ENCODE measurements at places on chromosomes 3 and 15. TPM values are rescaled to one million over a fixed set of nuclear protein-coding genes. Genes with fewer than 3 reads are reported as not detected.

The FOXB1 gene
- not detected for total RNA-seq

The TRIM42 gene
- not detected for total RNA-seq

The DNAH1 gene
- 0.42 TPM for total RNA-seq

The MYNN gene
- total RNA-seq, result 9.3 TPM

The GOLGA6D gene
- total RNA-seq, result not detected

The GPR149 gene
- total RNA-seq, result not detected

The HEMK1 gene
- 15.9 TPM for total RNA-seq

The RLBP1 gene
- total RNA-seq, result not detected

The ARID3B gene
- total RNA-seq, result 8.3 TPM

The TM4SF4 gene
- not detected for total RNA-seq

The ITPKA gene
- total RNA-seq, result 3.3 TPM

The ATP13A4 gene
- total RNA-seq, result 4.4 TPM

The IL1RAP gene
- 42.8 TPM for total RNA-seq

The DUOXA2 gene
- not detected for total RNA-seq

The CTXN2 gene
- not detected for total RNA-seq

The SLC2A2 gene
- total RNA-seq, result not detected

The TAGLN3 gene
- 6.4 TPM for total RNA-seq

The SLC27A2 gene
- total RNA-seq, result 7.3 TPM

The POTEB3 gene
- total RNA-seq, result not detected

The SLC12A1 gene
- total RNA-seq, result not detected

The OXSM gene
- total RNA-seq, result 8.8 TPM

The APOD gene
- 5.6 TPM for total RNA-seq

The XCR1 gene
- total RNA-seq, result not detected

The LRTM1 gene
- not detected for total RNA-seq

The TNFAIP8L3 gene
- 1.0 TPM for total RNA-seq

The TUSC2 gene
- 32.7 TPM for total RNA-seq

The NEO1 gene
- total RNA-seq, result 5.7 TPM

The RASGRP1 gene
- 0.85 TPM for total RNA-seq

The AHSG gene
- 0.28 TPM for total RNA-seq

The CRYGS gene
- total RNA-seq, result 0.23 TPM

The AMT gene
- 6.0 TPM for total RNA-seq

The MCCC1 gene
- 15.2 TPM for total RNA-seq

The RHCG gene
- total RNA-seq, result 274 TPM

The SKOR1 gene
- total RNA-seq, result 0.19 TPM

The PLIN1 gene
- 0.07 TPM for total RNA-seq

The BFSP2 gene
- not detected for total RNA-seq
